ENCODE measurements at places on chromosomes 5 and 9.

DNA sequence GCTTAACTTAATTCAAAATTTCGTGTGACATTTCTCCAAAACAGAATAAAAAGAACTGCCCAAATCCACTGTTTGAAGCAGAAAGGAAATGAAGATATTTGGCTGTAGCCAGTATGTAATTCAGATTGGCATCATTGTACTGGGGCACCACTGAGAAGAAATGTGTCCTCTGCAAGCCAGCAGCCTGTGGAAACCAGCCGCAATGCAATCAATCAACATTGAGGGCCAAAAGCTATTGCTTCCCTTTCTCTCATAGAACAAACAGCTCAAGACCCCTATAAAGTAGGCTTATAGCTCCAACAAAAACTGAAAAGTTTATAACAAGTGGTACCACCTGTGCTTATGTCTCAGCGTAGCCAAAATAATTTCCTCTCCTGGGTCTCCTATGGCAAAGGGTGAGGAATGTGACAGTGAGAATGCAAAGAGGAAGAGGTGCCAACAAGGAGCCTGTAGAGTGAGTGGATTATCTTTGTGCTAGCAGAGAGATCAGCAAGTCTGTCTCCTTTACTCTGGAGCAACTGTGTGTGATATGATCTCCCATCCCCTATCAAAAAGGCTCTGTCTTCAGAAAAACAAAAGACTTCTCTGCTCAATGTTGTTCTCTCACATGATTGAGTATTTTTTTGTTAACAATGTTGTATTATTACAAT lies 1072.3 kb upstream of the DMAC1 start:
- DNase-seq = no peak

- no peak for DNase-seq
These were observed 60.1 kb downstream of the MAT2B start for GRCh38 chr5:163565492-163565891.

- DNase-seq = no peak
These were observed 63.9 kb upstream of the TGFBR1 start for GRCh38 chr9:99040911-99041582.

DNA sequence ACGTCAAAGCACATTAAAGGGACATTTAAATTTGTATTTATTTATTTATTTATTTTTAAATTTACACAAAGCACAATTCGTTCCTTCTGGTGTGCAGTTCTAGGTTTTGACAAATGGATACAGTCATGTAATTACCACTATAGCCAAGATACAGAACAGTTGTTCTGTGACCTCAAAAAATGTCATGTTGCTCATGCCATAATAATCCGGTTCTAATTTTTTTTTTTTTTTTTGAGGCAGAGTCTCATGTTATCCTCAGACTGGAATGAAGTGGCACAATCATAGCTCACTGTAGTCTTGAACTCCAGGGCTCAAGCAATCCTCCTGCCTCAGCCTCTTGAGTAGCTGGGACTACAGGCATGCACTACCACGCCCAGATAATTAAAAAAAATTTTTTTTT lies 7.8 kb downstream of the IGFBPL1 start:
- no peak for DNase-seq

- no peak for DNase-seq
These were observed 404 bp downstream of the MRNIP start for GRCh38 chr5:179858241-179858585.

DNA sequence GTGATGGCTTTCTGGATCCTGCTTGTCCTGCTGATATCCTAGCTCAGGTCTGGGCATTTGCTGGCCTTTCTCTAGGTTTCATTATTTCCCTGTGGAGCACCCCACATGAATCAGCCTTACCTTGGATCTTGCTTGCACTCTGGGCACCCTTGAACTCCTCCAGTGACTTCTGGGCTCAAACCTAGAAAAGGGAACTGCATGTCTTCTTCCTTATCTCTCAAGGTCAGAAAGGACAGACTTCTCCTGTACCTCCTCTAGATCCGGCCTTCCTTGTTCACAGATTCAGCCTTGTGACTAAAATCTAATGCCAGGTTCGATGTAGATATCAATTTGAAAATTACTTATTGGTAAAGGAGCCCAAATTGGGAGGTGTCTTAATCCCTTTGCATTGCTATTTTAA lies 267.9 kb downstream of the PARP8 start:
- DNase-seq = no peak

DNA sequence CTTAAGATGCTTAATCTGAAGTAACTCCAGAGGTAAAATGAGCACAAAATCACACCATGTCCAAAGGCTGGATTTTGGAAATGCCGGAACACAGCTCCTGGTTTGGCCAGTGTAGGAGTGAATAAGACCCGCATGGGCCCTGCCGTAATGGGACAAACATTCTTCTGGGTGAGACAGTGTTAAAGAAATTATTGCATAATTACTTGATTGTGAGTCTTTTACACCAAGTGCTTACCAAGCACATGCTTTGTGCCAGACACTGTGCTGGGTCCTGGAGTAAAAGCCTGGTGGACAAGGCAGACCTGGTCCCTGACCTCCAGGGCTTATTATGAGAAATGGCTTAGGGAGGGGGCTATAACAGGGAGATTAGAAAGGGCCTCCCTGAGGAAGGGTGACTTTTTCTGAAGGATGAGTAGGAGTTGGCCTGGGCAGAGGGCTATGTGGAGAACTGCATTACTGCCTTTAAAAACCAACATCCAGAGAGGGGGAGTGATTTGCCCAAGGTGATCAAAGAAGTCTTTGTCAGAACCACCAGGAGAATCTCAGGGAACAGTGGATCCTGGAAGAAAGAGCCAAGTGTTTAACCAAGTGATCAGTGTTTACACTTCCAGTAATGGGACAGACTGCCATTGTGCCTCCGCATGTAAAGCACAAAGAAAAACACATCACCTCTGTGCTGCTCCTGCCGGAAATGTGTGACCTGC lies 3.5 kb downstream of the PDE6A start:
- no peak for DNase-seq

- DNase-seq = no peak
These were observed 50.7 kb upstream of the SHB start for GRCh38 chr9:38119560-38120236.

DNA sequence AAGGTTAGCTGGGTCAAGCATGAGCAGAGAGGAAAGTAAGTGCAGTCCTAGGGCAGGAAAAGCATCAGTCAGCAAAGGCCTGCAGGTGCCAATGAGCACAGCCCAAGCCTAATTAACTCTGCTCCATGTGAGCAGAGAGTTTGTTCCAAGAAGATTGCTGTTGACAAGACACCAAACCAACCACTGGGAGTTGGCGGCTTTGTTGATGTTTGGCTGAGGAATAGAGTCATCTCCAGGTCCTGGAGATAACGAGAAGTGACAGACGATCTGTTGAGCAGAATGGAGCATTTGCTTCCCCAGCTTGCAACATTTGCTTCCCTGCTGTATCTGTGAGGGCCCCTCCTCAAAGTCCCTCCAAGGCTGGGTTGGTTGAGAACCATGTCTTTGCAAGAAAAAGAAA lies 68.2 kb downstream of the FAM114A2 start:
- no peak for DNase-seq

GRCh38 chr9:98532147-98532546 lies 176.6 kb downstream of the GABBR2 start:
- DNase-seq = no peak

GRCh38 chr9:88831713-88832407 lies 159.4 kb upstream of the S1PR3 start:
- DNase-seq = peak; percentile 5

GRCh38 chr9:127193483-127193882 lies 71.0 kb upstream of the ANGPTL2 start:
- DNase-seq = no peak

All from GM13977 (cell line).